ENCODE measurements at places on chromosomes 4 and X.

DNA sequence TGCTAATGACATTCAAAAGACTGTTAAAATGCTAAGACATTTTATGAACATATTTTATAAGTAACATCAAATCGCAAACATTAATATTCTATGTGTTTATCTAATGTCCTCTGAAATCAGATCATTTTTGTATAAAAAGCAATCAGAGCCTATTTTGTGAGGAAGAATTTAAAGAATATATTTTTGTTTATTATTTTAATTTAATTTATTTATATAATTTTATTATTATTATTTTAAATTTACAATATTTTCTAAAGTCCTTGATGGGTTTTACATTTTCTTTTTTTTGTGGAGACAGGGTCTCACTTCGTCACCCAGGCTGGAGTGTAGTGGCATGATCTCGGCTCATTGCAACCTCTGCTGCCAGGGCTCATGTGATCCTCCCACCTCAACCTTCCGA, 262.8 kb downstream of the EPHA5 start:
- DNase-seq, result no peak

DNA sequence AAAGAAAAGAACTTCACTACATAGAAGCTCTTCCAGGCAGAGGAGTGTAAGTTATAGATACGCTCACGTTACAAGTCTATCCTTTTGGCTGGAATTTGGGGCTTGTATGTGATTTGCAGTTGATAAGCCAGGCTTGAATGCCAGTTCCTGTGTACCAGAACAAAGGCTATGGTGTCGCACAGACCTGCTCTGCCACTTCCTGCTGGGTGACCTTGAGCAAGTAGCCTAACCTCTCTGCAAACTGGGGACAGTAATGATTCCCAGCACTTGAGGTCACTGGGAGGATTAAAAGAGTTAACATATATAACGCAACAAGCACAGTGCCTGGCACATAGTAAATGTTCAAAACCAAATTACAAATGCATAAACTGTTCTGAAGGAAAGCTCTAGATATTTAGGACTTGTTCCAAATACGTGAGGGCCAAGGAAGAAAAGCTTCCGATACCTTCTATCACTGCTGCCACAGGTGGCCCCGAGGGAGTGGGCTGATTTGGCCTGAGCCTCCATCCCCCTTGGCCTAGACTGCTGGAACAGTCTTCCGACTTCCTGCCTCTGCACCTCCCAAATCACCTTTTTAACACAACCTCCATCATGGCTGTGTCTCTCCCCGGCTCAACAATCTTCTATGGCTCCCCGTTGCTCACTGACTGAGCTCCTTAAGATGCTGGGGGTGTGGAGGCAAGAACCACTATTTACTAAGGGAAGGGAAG, 1.3 kb upstream of the SOWAHD start:
- DNase-seq, result no peak

GRCh38 chr4:19675172-19675811, 576.4 kb upstream of the SLIT2 start:
- no peak for DNase-seq

DNA sequence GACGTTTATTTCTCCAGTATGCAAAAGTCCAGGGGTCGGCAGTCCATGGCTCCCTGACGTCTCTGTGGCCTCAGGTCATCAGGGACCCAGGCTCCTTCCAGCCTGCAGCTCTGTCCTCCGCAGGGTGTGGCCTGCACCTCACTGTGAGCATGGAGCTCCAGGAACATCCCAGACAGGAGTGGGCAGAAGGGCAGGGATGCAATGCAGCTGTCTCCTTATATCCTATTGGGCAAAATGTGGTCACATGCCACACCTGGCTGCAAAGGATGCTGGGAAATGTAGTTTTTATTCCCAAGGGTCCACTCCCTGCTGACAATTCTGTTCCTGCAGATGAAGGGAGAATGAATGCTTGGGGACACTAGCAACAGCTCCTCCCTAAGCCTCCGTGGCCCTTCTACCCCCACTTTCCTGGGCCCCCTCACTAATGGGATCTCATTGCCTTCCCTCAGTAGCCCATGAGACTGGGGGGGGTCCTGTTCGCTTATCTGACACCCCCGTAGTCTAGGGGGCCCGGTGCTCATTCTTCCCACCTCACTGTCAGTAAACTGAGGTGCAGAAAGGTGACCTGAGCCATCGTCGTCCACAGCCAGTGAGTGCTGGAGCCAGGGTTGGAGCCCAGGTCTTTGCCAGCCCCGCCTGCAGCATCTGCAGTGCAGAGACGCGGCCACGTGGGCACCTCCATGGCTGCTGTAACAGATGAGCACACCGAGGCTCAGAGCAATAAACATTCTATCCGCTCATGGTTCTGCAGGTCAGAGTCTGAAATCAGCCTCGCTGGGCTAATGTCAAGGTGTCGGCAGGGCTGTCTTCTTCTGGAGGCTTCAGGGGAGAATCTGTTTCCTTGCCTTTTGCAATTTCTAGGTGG, 5.9 kb upstream of the GRPEL1 start:
- DNase-seq, result no peak

DNA sequence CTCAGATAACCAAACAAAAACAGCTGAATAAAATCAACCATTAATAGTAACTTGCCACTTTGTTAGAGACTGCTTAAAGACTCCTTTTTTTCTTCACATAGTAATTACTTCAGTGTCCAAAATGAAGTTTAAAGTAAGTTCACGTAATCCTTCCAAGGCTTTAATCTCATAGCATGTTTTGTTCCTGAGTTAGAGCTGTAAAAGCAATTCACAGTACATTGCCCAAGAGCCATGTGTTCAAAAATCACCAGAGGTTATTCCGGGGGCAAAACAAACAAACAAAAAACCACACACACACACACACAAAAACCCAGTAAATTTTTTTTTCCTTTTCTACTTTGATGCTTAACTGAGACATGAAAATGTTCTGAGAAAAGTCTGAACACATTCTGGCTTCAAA, 6.1 kb downstream of the GPR82 start:
- DNase-seq, result no peak

- no peak for DNase-seq
Measured at GRCh38 chr4:74545448-74545847, 100.5 kb downstream of the AREG start.

DNA sequence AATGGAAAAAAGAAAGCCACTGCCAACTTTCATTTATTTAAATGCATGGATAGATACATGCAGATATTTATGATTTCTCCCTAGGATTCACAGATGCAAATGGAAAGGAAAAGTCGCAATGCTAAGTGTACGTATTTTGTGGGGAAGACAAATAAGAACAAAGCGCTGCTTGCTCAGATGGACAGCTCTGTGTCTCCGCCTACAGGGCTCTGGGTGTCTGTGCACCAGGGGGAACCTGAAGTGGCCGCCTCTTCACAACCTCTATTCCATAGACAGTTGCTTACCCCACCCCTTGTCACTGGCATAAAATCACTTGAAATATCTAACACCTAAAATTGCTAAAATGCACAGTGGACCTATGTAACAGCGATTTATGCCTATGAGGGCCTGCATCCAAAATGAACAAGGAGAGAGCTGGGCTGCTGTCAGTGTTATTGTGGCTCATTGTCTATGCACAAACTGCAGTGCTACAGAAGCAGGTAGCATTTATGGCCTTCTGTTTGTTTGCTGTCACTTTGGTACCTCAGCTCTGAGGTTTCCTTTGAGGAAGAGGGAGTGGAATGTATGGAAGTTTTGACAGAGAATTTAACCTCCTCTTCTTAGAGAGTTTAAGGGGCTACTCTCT, 58.6 kb upstream of the PAGE1 start:
- peak; percentile 12 for DNase-seq

DNA sequence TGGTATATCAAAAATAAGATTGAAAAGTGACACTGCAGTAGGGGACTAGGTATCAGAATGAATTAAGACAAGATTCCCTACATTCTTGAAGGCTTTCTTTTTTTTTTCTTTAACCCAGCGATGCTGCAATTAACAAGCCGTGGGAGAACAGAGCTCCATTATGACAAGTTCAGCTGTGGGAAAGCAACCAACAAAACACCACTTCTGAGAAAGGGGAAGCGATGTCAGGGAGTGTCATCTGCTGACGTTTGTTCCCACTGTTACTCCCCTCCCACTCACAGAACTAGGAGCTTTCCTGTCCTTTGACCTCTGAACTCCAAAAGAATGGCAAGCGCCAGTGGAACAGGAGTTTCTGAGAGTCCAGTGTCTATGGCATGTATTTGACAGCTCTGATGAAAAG, 90.2 kb upstream of the SLITRK2 start:
- no peak for DNase-seq

- no peak for DNase-seq
Measured at GRCh38 chrX:117010243-117010642, 547.5 kb upstream of the CT83 start.

Measured in activated T-cell treated with anti-CD3 and anti-CD28 coated beads for 1 hour (primary cell).